ENCODE measurements at places on chromosomes 2 and 18. TPM values are rescaled to one million over a fixed set of nuclear protein-coding genes. Genes with fewer than 3 reads are reported as not detected.

DNA sequence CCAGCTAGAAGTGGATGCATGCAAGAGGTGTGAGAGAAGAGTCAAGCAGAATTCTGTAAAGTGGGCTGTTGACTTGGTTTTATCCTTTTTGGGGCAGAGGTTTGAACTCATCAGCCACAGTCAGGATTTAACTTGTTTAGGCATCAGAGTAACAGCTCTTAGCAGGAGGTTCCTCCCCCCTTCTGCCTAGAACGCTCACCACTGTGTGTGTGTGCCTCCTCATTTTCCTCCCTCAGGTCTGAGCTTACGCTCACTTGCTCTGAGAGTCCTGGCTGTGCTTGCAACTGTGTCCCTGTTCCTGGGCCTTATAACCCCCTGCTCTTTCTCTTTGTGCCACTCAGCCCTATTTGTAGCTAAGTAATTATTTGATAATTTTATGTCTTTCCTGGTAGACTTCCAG, 167.9 kb downstream of the TMEM182 start:
- no peak for DNase-seq

DNA sequence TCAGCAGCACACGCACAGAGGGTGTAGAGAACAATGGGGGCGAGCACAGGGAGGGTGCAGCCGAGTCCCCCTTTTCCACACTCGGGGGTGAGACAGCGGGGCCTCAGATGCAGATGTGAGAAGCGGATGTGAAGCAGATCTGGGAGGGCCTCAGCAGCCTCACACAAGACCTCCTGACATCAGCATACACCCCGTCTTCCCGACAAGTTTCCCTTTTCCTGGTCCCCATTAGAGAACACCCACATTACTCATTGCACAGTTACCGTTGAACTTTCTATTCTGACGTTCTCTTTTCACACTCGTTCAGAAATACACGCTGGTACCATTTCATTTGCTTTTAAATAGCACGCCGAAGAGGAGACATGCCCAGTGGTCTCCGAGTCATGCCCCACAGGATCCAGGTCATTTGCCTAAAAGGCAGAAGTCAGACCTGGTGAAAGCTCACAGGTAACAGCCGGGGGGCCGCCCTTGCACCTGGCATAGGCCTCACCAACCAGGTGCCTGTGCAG, 129.5 kb upstream of the ID2 start:
- DNase-seq, result no peak

- DNase-seq, result no peak
Observed at GRCh38 chr2:153770359-153770991, 101.2 kb upstream of the GALNT13 start.

DNA sequence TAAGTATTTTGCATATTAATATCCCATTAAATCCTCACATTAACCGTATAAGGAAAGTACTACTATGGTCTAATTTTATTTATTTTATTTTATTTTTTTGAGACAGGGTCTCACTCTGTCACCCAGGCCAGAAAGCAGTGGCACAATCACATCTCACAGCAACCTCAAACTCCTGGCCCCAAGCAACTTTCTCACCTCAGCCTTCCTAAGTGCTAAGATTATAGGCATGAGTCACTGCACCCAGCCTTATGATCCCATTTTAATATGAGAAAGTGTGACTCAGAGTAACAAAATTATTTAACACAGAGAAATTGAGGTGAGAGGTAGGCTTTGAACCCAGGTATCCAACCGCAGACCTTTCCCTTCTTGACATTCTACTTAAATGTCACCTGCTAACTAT, 330.0 kb upstream of the POU3F3 start:
- DNase-seq, result no peak

GRCh38 chr2:197219636-197220035, 90.9 kb downstream of the ANKRD44 start:
- no peak for DNase-seq

GRCh38 chr2:147867050-147867449, 22.2 kb downstream of the ACVR2A start:
- DNase-seq, result no peak

DNA sequence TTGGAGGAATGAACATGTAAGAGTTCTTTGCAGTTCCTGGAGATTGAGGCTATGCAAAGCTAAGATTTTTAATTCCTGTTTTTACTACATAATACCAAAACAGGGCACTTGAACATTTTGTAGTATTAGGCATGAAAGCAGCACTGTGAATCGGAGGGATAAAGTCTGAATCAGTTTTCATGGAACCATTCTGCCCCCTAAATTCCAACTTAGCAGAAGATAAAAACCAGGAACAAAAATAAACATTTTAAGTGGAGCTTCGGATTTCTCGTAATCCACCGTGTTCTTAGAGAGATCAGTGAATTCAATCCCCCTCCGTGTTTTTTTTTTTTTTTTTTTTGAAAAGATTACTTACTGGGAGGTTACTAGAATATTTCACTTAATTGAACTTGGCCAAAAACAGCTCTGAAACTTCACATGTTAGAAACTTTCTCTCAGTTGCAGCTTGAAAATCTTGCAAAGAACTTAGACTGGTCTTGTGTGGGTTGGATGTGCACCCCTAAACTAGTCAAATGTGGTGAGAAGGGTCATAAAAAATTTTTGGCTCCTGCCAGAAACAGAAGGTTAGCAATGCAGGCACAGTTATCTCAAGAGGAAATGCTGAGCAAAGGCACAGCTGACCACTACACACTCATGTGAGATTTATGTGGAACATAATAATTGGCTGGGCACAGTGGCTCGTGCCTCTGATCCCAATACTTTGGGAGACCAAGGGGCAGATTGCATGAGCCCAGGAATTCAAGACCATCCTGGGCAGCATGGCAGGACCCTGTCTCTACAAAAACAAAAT, 145.4 kb upstream of the RNF152 start:
- DNase-seq, result no peak

DNA sequence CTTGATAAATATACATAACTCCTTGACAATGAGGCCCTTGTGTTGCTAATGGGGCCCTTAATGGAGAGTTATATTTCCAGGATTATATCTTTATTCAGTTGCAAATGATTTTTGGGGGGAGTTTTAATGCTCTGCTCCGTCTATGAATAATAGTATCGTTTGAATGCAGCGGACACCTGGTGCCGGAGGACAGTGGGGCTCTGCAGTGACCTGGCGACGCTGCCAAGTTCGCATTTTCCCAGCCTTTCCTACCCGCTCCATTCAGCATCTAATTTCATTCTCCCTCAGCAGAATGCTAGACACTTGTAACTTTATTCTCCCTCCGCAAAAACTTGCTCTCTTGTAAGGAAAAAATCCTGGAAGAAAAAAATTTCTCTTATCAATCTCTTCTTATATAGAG, 257.6 kb upstream of the SALL3 start:
- DNase-seq, result no peak

FIGN gene
- total RNA-seq, result 8.4 TPM

TDRD15 gene
- total RNA-seq, result not detected

DNAH7 gene
- total RNA-seq, result 0.37 TPM

TMEM87B gene
- 7.3 TPM for total RNA-seq

ASIC4 gene
- not detected for total RNA-seq

Measured in heart left ventricle (tissue), 16 donors.